ENCODE measurements at places on chromosomes 4 and X.

GRCh38 chr4:145960012-145960411 lies 21.4 kb upstream of the ZNF827 start:
- no peak overlapping the region for H3K4me3 ChIP-seq
- H3K4me1 ChIP-seq: peaks cover 11% of the 10 kb centered on the region
- H3K27me3 ChIP-seq: no peaks in the 10 kb centered on the region
- no peak for DNase-seq
- H3K36me3 ChIP-seq: peaks cover under 1% of the 10 kb centered on the region

GRCh38 chr4:147509386-147509785 lies 28.5 kb downstream of the EDNRA start:
- no peaks in the 10 kb centered on the region for H3K27me3 ChIP-seq
- peak overlapping the region; percentile 71 for H3K27ac ChIP-seq
- no peak for DNase-seq
- H3K4me3 ChIP-seq: no peak overlapping the region

- H3K36me3 ChIP-seq: peaks cover 22% of the 10 kb centered on the region
- peak overlapping the region; percentile 74 for H3K27ac ChIP-seq
- no peak overlapping the region for H3K4me3 ChIP-seq
- H3K27me3 ChIP-seq: no peaks in the 10 kb centered on the region
These were observed 101.6 kb downstream of the PDE5A start for GRCh38 chr4:119526786-119527550.

GRCh38 chrX:138745196-138745595 lies 33.7 kb upstream of the FGF13 start:
- no peak overlapping the region for H3K27ac ChIP-seq
- DNase-seq: peak; percentile 39
- no peaks in the 10 kb centered on the region for H3K4me1 ChIP-seq
- H3K4me3 ChIP-seq: no peak overlapping the region
- H3K36me3 ChIP-seq: no peaks in the 10 kb centered on the region

DNA sequence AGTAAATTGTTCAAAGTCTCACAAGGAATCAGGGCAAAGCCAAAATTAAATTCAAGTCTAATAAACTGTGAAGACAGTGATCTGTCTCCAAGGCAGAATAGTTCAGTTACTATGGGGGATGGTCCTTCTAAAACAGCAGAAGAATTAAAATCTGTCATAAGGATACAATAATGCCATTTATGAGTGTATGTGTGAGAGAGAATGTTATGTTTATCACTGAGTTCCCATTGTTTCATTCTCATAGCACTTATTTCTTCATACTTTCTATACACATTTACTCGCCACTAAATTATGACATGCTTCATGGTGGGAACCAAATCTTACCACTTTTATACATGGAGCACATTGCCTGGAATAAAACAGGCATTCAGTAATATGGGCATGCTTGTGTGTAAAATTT lies 102.5 kb downstream of the AMMECR1 start:
- H3K27ac ChIP-seq: no peak overlapping the region
- DNase-seq: no peak
- H3K4me3 ChIP-seq: no peak overlapping the region
- H3K36me3 ChIP-seq: no peaks in the 10 kb centered on the region
- H3K4me1 ChIP-seq: peaks cover 17% of the 10 kb centered on the region
- H3K27me3 ChIP-seq: no peaks in the 10 kb centered on the region

- no peak overlapping the region for H3K4me3 ChIP-seq
- H3K4me1 ChIP-seq: peaks cover 59% of the 10 kb centered on the region
These were observed 117.3 kb downstream of the ENPP6 start for GRCh38 chr4:184100297-184100885.

DNA sequence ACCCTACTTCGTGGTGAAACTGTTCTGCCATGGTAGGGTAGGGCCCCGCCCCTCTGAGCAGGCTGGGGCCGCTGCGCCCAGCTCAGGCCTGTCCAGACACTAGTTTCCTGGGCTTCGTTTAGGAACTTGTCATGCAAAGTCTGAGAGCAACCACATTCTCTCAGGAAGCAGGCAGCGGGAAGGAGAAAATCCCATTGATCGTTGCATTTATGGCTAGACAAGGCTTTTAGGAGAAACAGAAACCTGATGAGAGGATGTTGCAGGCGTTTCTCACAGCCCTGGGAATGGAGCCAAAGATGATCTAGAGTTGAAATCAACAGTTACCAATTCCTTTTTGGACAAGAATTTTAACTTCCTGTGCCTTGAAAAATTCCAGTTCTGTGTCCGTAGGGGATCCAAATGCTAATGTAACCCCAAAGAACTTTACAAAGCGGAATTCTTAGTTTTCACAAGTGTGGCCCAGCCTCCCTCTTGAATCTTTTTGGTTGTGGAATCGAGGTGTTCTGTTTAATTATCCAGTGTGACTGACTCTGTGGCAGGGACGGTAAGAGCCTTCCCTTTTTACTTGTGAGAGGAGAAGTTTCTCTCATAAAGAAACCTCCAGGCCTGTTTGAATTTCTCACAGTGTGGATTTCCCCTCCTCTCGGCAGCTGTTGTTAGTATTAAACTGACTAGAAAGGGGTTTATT lies 4.5 kb upstream of the CXCL9 start:
- H3K27ac ChIP-seq: peak overlapping the region; percentile 89
- H3K4me3 ChIP-seq: no peak overlapping the region
- no peaks in the 10 kb centered on the region for H3K36me3 ChIP-seq
- no peak for DNase-seq

DNA sequence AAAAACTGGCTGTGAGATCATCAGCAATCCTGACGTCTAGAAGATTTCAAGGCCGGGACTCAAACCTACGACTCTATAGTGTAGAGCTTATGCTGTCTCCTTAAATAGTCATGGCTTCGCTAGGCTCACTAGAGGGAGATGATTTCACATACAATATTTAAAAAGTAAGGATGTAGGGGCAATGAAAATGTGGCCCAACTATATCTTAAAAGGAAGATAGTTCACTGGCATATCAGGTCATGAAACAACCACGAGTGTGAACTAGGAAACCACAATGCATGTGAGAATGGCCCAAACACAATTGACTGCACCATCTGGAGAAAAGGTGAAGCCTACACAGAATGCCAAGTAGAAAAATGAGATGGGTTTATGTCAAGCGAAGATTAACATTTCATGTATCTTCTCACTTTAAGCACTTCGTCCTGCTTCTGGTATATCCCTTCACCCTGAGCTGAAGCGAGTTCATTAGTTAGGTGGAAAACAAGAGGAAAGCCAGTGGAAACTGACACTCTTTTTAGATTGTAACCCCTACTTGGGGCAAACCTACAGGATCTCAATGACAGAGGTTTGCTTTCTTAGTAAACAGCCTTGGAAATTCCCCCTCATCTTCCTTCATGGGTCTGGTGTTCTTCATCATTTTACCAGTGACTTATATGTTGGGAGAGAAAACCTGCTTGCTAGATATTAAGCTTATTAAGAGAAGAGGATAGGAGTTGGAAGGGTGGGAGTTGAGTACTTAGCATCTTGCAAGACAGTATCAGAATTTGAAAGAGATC lies 17.4 kb downstream of the FAM9C start:
- DNase-seq: no peak
- peaks cover 73% of the 10 kb centered on the region for H3K4me1 ChIP-seq
- no peaks in the 10 kb centered on the region for H3K27me3 ChIP-seq

DNA sequence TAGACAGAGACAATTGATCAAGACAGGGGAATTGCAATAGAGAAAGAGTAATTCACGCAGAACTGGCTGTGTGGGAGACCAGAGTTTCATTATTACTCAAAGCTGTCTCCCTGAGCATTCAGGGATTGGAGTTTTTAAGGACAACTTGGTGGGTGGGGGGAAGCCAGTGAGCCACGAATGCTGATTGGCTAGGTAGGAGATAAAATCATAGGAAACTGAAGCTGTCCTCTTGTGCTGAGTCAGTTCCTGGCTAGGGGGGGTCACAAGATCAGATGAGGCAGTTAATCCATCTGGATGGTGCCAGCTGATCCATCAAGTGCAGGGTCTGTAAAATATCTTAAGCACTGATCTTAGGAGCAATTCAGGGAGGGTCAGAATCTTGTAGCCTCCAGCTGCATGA lies 358.6 kb downstream of the GPM6A start:
- H3K4me3 ChIP-seq: no peak overlapping the region
- H3K27me3 ChIP-seq: no peaks in the 10 kb centered on the region
- H3K36me3 ChIP-seq: no peaks in the 10 kb centered on the region
- H3K27ac ChIP-seq: no peak overlapping the region

DNA sequence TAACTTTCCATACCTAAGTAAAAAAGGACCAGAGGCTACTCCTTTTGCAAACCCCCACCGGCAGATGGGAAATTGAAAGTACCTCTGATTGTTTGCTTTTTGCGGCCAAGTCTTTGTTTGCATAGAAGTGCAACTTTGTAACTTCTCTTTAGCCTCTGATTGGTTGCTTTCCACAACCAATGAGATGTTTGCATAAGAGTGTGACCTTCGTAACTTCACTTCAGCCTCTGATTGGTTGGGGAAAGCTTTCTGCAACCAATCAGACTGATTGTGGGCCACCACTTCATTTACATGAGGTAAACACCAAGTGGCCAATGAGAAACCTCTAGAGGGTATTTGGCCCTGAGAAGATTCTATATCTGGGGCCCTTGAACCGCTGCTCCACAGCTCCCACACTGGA lies 48.8 kb upstream of the PGRMC1 start:
- no peaks in the 10 kb centered on the region for H3K36me3 ChIP-seq
- H3K27me3 ChIP-seq: no peaks in the 10 kb centered on the region
- no peak overlapping the region for H3K4me3 ChIP-seq
- DNase-seq: no peak

- H3K27me3 ChIP-seq: no peaks in the 10 kb centered on the region
- no peaks in the 10 kb centered on the region for H3K36me3 ChIP-seq
- H3K27ac ChIP-seq: no peak overlapping the region
These were observed 258.4 kb downstream of the BCOR start for GRCh38 chrX:39839371-39839770.

DNA sequence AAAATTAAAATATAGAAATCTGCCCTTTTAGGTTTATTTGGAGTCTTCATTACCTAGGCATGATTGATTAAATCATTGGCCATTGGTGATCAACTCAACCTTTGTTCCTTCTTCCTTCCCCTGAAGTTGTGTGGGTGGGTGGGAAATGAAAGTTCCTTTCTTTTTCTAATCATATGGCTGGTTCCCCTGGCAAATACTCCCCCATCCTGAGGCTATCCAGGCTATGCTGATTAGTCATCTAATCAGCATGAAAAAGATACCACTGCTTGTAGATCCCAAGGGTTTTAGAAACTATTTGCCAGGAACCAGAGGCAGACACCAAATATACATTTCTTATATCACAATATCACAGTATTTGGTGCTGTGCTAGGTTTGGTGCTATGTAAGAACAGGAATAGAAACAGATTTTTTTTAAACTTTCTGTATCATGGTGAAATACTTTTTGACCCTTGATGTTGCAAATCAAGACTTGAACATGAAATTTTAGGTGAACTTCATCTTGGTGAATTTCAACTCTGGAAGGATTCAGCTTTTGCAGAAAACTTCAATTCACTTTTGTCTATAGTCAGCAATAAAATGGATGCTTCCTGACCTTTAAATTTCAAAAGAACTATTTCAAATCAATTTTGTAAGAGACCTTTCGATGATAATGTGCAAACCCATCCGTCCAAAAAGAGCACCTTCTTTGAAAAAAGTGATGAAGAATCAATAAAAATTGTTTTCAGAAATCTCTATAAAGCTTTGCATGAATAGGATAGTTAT lies 71.1 kb downstream of the CCSER1 start:
- DNase-seq: no peak
- no peak overlapping the region for H3K27ac ChIP-seq
- no peaks in the 10 kb centered on the region for H3K27me3 ChIP-seq
- peaks cover 3% of the 10 kb centered on the region for H3K4me1 ChIP-seq
- H3K4me3 ChIP-seq: no peak overlapping the region
- no peaks in the 10 kb centered on the region for H3K36me3 ChIP-seq

- H3K36me3 ChIP-seq: no peaks in the 10 kb centered on the region
- peaks cover 6% of the 10 kb centered on the region for H3K4me1 ChIP-seq
These were observed 313.4 kb upstream of the BOD1L1 start for GRCh38 chr4:13940921-13941320.

DNA sequence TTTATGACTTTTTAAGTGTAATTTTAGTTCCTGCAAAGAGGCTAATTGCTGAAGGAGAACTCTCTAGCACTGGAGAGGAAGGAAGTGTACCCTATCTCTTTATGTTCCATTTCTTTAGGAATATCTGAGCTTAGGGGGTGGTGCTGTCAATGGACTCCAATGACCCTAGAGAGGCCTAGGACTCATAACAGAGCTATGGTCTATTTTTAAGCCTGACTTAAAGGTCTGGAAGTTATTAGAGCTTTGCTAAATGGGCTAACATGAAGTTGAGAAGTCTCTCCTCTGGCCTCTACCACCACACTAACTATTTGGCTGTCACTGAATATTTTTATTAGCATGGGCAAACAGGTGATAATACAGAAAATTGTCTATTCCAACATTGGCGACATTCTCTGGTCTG lies 152.2 kb downstream of the SPATA18 start:
- peaks cover 4% of the 10 kb centered on the region for H3K4me1 ChIP-seq
- DNase-seq: no peak
- H3K27me3 ChIP-seq: no peaks in the 10 kb centered on the region
- no peak overlapping the region for H3K27ac ChIP-seq
- H3K36me3 ChIP-seq: no peaks in the 10 kb centered on the region
- no peak overlapping the region for H3K4me3 ChIP-seq

DNA sequence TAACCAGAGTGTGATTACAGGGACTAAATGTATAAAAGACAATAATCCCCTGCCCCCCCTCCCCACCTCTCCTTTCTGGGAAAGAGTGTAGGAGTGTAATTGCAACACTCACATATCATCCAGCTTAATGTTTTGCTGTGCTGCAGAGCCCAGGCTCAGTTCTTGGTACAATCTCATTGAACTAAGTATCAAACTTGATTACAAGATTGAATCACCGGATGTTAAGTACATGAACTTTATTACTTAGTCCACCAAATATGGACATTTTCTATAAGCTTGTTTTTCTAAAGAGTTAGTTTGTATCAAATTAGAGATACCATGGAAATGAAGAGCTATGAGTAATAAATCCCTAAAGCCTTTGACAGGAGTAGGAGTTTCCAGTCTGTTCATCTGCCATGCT lies 559.1 kb downstream of the ZNF674 start:
- H3K4me3 ChIP-seq: no peak overlapping the region
- H3K27me3 ChIP-seq: no peaks in the 10 kb centered on the region
- H3K4me1 ChIP-seq: peaks cover under 1% of the 10 kb centered on the region
- no peak for DNase-seq
- no peaks in the 10 kb centered on the region for H3K36me3 ChIP-seq
- no peak overlapping the region for H3K27ac ChIP-seq

DNA sequence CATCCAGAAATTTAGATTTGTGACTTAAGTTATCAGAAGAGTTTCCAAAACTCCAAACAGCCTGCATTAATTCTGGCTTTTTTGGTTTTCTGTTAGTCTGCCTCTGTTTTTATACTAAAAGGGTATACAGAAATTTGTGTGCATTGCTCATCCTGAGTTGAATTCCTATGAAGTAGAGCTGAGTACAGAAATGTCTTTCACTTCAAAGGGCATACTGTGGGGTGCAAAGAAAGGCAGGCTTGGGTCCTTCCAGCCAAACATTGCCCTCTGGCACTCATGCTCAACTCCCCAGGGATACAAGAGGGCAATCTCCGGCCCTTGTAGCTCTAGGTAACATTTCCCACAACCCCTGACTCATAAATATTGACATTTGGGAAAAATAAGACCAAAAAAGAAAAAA lies 27.6 kb upstream of the TMEM184C start:
- H3K27me3 ChIP-seq: no peaks in the 10 kb centered on the region
- peaks cover 42% of the 10 kb centered on the region for H3K4me1 ChIP-seq
- peak overlapping the region; percentile 89 for H3K27ac ChIP-seq
- no peak for DNase-seq

- no peak for DNase-seq
- H3K4me1 ChIP-seq: no peaks in the 10 kb centered on the region
- no peak overlapping the region for H3K27ac ChIP-seq
- H3K27me3 ChIP-seq: no peaks in the 10 kb centered on the region
- no peak overlapping the region for H3K4me3 ChIP-seq
- H3K36me3 ChIP-seq: peaks cover 38% of the 10 kb centered on the region
These were observed 32.8 kb downstream of the HTT start for GRCh38 chr4:3107271-3107670.

GRCh38 chrX:119693996-119694451 lies 1.1 kb upstream of the SEPTIN6 start:
- H3K27ac ChIP-seq: peak overlapping the region; percentile 64
- no peaks in the 10 kb centered on the region for H3K36me3 ChIP-seq
